SJCRH30 (cell line): ENCODE measurements at places on chromosomes 16 and 17.

- H3K4me3 ChIP-seq = no peak overlapping the region
- H3K27ac ChIP-seq = no peak overlapping the region
- no peak for DNase-seq
- no peaks in the 10 kb centered on the region for H3K4me1 ChIP-seq
These were observed 912.6 kb upstream of the SOX9 start for GRCh38 chr17:71208111-71208704.

DNA sequence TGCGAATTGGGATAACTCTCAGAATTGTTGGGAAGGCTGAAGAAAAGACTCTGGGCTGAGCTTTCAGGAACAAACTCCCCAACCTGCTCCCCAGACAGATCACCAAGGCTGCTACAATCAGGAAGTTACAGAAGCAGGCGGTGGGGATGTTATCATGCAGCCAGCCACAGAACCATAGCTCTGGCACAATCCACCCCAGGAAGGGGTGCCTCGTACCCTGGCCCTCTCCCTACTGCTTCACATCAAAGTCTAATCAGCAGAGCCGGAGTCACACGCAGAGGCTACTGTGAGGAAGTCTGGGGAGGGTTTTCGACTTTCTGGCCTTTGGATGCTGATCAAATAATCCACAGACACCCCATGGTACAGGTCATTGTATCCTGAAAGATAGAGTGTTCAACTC lies 86.8 kb downstream of the NTN1 start:
- H3K27me3 ChIP-seq = no peaks in the 10 kb centered on the region
- no peak overlapping the region for H3K4me3 ChIP-seq
- no peak overlapping the region for H3K27ac ChIP-seq
- H3K4me1 ChIP-seq = no peaks in the 10 kb centered on the region
- no peak for DNase-seq
- no peaks in the 10 kb centered on the region for H3K36me3 ChIP-seq

DNA sequence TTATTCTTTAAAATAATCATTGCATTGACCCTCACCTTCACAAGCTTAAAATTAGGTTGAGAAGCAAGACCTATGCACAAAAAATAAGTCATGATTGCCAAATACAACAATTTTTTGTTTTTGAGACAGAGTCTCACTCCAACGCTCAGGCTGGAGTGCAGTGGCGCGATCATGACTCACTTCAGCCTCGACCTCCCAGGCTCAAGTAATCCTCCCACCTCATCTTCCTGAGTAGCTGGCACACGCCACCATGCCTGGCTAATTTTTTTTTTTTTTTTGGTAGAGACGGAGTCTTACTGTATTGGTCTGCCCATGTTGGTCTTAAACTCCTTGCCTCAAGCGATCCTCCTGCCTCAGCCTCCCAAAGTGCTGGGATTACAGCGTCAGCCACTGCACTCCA lies 24.2 kb downstream of the ZNF652 start:
- H3K27me3 ChIP-seq = no peaks in the 10 kb centered on the region
- no peak for DNase-seq
- no peaks in the 10 kb centered on the region for H3K4me1 ChIP-seq
- no peak overlapping the region for H3K4me3 ChIP-seq

DNA sequence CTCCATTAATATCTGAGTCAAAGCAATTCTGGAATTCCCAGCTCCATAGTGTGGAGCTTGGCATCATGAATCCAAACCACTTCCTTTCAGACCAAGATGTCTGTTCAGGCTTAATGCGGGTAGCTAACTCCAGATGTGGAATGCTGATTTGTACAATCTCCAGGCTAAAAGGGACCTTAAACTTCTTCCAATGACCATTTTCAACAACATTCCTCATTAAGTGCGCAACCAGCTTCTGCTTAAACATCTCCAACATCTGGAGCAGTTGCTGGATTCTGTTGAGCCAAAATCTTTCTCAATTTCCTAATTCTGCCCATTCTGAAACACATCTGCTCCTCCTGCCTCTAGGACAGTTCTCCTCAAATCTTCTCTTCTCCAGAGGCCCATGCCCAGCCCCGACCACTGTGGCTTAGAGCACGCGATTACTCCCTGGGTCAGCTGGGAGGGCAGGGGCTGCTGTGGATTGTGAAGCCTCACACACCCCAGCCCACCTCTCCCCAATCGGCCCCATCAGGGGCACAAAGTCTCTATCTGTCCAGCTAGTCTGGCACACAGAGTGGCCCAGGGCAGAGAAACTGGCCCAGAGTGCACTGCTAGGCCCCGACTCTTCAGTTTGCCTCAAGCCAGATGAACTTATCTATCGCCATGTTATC lies 36.2 kb downstream of the ASPA start:
- no peaks in the 10 kb centered on the region for H3K4me1 ChIP-seq
- no peak for DNase-seq
- H3K4me3 ChIP-seq = peak overlapping the region; percentile 48
- H3K36me3 ChIP-seq = no peaks in the 10 kb centered on the region

- H3K27ac ChIP-seq = no peak overlapping the region
- no peak overlapping the region for H3K4me3 ChIP-seq
- H3K27me3 ChIP-seq = no peaks in the 10 kb centered on the region
These were observed 11.6 kb downstream of the FBXL19 start for GRCh38 chr16:30934827-30935557.

- no peaks in the 10 kb centered on the region for H3K27me3 ChIP-seq
- no peak overlapping the region for H3K27ac ChIP-seq
- H3K4me1 ChIP-seq = no peaks in the 10 kb centered on the region; the same call in 1 of the 2 replicates
- DNase-seq = no peak
- H3K4me3 ChIP-seq = no peak overlapping the region
These were observed 2.0 kb downstream of the KLHL36 start for GRCh38 chr16:84650062-84650991.

- no peak overlapping the region for H3K4me3 ChIP-seq
- no peaks in the 10 kb centered on the region for H3K27me3 ChIP-seq
- DNase-seq = no peak
- H3K27ac ChIP-seq = no peak overlapping the region
- H3K36me3 ChIP-seq = no peaks in the 10 kb centered on the region
- no peaks in the 10 kb centered on the region for H3K4me1 ChIP-seq
These were observed 80.1 kb downstream of the VAT1L start for GRCh38 chr16:77868478-77868877.

DNA sequence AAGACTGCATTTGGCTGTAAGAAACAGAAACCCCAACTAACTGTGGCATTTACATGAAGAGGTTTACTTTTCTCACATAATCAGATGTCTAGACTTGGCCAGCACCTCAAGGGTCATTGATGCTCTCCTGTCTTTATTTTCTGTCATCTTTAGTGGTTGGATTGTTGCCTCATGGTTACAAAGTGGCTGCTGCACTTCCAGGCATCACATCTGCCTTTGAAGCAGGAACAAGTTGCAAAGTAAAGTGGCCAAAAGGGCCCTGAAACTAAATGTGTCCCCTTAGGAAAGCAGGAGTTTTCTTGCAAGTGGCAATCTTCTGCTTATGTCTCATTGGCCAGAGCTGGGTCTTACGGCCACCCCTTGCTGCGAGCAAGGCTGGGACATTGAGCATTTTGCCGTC lies 26.5 kb upstream of the STH start:
- no peak overlapping the region for H3K27ac ChIP-seq
- no peaks in the 10 kb centered on the region for H3K4me1 ChIP-seq
- DNase-seq = no peak
- no peaks in the 10 kb centered on the region for H3K36me3 ChIP-seq
- no peaks in the 10 kb centered on the region for H3K27me3 ChIP-seq
